AG04450 (cell line): ENCODE measurements at places on chromosomes 1 and 21.
A peak's percentile ranks its signal among the peaks of the same experiment; 100 is the strongest.

- DNase-seq = no peak
Measured at GRCh38 chr1:97621955-97622354, 298.9 kb downstream of the DPYD start.

- DNase-seq = no peak
Measured at GRCh38 chr1:36178471-36179219, 22.7 kb downstream of the MAP7D1 start.

DNA sequence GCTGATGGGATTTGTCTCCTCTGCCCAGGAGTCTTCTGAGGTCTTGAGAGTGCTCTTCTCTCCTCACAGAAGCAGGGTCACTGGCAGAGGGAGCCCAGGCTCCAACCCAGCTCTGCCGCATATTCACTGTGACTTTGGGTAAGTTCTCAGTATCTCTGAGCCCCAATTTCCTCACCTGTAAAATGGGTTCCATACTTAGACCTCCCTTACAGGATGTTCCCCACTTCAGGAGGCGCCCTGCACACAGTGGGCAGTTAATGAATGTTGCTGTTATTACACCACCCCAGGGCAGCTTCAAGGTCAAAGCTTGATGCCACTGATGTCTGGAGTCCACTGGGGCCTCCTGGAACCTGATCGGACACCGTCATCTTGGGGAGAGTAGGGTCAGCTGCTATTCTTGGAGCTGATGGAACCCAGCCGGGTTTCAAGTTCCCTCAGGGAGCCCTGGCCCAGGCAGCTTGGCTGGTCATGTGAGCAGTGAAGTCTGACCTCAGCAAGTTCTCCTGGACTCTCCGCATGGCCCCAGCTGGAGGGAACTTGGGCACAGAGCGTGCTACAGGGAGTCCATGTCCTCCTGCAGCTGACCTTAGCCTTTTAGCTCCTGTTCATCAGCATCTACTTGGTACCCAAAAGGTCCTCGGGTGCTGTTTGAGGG is 21.8 kb downstream of the COA7 start:
- no peak for DNase-seq

DNA sequence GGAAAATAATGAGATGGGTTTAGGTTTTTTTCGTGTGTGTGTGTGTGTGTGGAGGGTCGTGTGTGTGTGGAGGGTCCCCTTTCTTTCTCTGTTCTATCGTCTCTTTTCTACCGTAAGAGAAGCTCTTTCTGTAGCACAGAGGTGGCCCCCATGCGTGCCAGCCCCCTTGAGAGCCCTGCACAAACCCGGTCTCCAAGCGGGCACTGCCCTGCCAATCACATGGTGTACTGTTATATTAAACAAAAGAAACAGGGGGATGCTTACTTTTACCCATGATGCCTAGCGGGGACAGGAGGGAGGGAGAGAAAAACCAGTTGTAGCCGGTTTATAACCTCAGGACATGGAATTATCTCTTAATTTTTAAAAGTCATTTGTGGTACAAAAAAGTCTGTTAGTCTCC is 41.0 kb downstream of the GATAD2B start:
- DNase-seq = no peak

- DNase-seq = no peak
Measured at GRCh38 chr1:37169241-37169640, 134.9 kb upstream of the GRIK3 start.

- no peak for DNase-seq
Measured at GRCh38 chr21:37176716-37177115, 90.4 kb downstream of the VPS26C start.

GRCh38 chr1:8382051-8382505 is 64.2 kb downstream of the SLC45A1 start:
- DNase-seq = no peak

DNA sequence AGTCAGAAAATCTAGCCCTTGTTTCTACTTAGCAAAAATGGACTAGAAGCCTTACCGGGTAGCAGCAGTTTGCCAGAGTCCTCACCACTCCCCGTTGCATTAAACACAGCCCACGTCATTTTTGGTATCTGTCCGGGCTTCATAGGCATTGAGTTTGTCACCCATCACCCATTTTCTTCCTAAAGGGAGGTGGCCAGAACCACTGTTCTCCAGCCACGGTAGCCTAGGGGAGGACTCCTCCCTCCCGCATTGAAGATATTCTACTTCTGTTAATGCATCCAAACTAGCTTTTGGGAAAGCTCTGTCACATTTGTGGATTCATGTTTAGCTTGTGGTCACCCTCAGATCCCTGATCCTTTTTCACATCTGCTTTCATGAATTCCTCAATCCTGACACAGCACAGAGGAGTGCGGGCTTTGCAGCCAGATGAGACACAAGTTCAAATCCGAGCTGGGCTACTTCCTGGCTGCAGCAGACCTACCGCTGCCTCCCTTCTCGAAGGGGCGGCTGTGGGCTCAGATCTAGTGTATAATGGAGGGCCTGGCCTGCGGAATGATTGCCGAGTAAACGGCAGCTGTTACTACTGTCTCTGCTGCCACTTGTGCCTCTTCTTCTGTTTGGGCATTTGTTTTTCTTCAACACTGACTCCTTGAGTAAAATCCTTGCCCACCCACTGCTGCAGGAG is 63.2 kb upstream of the EFHD2 start:
- DNase-seq = no peak

DNA sequence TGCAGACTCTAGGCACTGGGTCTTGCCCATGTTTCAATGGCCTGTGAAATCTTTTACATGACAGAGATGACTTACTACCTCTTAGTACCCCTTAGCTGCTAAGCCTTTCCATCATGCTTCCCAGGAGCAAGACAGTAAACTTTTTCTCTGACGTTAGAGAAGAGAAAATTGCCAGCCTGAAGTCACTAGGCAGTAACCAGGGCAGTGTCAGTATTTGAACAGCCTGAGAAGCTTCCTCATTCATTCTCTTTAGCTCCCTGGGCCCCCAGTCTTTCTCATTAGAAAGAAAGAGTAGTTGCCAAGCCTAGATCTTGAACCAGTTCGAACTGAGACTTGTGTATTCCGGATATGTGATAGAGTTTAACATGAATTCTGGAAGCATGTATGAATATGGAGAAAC is 99.2 kb downstream of the ERG start:
- DNase-seq = no peak

DNA sequence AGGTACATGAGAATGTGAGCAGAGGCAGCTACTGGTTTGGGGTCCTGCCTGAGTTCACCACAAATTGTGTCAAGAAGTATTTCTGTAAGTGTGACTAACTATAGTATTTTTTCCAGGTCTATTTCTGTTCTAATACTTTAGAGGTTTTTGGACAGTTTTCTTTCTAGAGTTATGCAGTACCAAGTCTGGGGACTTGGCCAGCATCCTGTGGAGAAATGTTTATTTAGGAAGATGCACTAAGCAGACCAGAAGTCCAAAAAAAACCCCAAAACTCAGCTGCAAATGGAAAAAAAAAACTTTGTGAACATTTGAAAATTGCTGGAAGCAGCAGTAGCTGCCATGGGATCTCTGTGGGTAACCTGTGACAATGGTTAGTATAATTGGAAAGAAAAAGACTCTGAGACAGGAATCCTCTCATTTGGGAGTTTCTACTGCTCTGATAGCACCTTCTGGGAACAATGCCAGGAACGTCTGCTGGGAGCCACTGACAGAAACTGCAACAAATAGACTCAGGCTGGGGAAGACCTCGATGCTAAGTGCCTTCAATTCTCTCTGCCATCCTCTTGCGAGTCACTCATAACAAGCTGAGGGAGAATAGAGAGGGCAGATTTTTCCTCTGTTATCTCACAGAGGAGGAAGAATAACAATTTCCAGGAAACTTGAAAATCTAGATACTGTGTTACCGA is 37.6 kb downstream of the OR10R2 start:
- DNase-seq = no peak

DNA sequence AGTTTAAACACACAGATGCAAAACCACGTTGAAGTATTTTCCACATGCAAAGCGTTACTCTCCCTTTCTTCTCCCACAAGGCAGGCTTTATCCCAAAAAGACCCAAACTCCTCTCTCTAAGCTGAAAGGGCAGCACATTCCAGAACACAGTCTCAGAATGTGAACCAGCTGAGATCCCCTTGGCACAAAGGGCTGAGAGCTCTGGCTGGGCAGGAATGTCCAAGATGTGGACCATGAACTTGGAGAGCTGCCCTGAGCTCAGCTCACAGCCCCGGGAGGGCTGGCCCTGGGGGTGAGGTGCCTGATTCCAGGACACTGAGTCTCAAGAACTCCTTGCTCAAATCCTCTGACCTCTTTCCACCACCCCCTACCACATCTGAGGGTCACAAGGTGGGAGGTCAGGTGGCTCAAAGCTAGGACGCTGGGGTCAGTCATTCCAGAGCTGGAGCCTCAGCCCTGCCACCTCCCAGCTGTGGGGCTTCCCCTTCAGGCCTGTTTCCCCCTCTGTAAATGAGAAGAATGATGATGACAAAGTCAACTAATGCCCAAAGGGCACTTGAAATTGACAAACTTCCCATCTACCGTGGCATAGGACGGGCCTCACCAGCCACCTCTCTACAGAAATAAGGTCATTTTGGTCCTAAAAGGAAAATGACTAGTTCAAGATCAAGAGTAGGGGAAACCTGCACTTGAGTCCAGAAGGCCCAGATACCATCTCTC is 11.5 kb downstream of the ALDH4A1 start:
- DNase-seq = no peak

DNA sequence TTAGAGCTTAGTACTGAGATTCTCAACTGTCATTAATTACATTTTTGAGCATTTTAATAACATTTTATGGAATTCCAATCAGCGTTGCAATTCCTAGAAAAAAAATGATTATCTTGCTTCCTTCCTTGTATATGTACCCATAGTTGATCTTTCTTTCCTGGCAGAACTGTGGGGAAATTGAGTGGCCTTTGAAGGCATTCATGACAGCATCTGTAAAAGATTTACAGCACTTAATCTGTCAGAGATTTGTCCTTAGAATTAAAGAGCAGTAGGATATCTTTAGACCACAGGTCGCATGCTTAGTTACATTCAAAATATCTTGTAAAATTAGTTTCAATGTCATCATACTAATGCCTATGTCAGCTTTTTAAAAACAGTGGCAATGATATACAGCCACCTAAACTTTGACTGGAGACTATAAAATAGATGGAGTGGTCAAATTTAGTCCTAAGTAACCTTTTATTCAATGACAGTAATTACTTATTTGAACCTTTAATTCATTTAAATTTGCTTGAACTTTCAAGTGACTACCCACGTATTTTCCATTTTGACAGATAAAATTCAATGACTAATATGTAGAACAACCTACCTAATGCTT is 692.0 kb downstream of the NCAM2 start:
- no peak for DNase-seq

DNA sequence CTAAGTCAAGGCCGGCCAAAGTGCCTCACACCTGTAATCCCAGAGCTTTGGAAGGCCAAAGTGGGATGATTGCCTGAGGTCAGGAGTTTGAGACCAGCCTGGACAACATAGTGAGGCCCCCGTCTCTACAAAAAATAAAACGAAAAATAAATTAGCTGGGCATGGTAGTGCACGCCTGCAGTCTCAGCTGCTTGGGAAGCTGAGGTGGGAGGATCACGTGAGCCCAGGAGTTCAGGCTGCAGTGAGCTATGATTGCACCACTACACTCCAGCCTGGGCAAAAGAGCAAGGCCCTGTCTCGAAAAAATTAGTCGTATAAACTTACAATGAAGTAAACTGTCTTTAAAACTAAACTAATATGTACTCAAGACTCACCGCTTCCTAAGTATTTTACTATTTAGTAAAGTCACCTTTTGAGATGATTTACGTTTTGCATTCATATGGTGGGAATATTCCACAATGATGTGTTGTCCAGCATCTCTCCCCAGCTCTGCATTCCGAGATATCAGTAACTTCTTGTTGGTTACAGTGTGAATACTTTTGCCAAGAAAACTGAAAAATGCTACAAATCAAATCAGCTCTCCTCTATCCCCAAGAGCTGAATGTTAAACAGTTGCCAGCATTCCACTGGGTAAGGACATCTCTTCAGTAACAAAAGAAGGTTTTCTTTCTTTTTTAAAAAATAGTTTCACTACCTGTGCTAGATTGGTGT is 84.9 kb upstream of the C21orf91 start:
- no peak for DNase-seq

- DNase-seq = no peak
Measured at GRCh38 chr21:34989337-34990151, 59.6 kb downstream of the RUNX1 start.

GRCh38 chr1:14015917-14016316 is 315.9 kb downstream of the PRDM2 start:
- DNase-seq = no peak

GRCh38 chr1:204837440-204838084 is 33.1 kb upstream of the NFASC start:
- peak; percentile 11 for DNase-seq
